Effector memory CD4-positive, alpha-beta T cell (primary cell): ENCODE measurements at places on chromosomes 12 and 14.
A peak's percentile ranks its signal among the peaks of the same experiment; 100 is the strongest.

DNA sequence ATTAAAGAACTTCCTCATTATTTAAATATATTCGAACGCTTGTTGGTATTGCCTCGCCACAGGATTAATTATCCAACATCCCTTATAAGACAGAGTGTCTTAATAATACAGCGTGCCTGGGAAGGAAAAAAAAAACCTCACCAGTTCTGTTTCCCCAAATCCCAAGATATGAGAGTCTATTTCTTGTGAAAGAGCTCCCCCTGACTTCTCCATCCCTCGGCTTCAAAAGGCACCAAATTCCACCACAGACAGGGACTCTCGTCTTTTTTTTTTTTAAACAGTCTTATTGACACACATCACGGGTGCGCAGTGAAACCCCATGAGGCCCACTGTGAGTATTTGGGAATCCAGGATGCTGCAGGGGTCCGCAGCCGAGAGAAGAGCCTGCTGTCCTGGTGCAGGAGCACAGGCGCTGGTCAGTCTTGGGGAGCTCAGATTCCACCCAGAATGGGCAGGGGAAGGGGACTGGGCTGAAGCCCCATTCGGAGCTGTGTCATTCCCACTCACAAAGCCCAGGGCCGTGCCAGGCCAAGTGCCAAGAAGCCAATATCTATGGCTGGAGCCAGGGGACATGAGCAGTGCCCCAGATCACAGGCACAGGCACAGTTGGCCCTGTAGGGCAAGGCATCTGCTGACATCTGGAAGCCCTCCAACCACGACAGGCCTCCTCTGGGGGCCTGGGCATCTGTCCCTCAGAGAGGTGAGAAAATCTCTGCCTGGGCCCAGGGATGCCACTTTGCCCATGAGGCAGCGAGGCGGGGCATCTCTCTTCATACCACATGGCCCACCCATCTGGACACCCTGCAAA lies 71.9 kb downstream of the BCL11B start:
- peak overlapping the region; percentile 88 for H3K27ac ChIP-seq
- peaks cover 94% of the 10 kb centered on the region for H3K4me1 ChIP-seq
- DNase-seq: no peak
- peaks cover 35% of the 10 kb centered on the region for H3K36me3 ChIP-seq

DNA sequence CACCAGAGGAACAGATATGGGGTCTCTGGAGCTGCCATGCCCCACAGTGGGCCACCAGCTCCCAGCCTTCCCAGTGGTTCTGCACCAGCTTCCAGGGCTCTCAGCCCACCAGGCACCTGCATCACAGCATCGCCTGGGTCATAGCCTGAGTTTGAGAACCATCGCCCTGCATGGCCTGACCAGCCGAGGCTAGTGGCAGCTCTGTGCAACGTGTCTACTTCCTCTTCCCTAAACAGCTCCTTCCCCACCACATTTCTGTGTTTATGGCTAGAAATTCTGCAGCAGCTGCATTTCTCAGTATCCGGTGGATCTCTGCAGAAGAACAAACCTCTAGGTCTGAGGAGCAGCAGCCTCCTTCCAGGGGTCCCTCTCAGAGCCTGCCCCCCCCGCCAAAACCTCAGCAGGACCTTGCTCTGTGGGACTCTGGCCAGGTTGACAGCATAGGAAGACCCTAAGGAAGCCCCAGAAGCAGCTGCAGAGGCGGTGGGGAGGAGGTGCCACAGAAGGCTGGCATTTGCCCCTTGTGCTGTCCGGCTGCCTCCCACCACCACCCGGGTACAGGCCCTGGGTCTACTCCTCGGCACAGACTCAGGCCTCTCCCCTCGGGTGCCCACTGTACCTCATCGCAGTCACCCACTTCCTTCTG lies 47.7 kb downstream of the PSMA6 start:
- H3K27me3 ChIP-seq: no peaks in the 10 kb centered on the region
- no peaks in the 10 kb centered on the region for H3K4me1 ChIP-seq
- no peaks in the 10 kb centered on the region for H3K36me3 ChIP-seq
- no peak for DNase-seq
- H3K27ac ChIP-seq: no peak overlapping the region
- no peak overlapping the region for H3K4me3 ChIP-seq

- no peaks in the 10 kb centered on the region for H3K27me3 ChIP-seq
- DNase-seq: no peak
- H3K27ac ChIP-seq: no peak overlapping the region
- no peaks in the 10 kb centered on the region for H3K4me1 ChIP-seq
- no peaks in the 10 kb centered on the region for H3K36me3 ChIP-seq
These were observed 90.1 kb upstream of the DAAM1 start for GRCh38 chr14:59098377-59098776.

- H3K4me1 ChIP-seq: no peaks in the 10 kb centered on the region
- no peaks in the 10 kb centered on the region for H3K36me3 ChIP-seq
These were observed 267.1 kb upstream of the CRY1 start for GRCh38 chr12:107360482-107360881.

DNA sequence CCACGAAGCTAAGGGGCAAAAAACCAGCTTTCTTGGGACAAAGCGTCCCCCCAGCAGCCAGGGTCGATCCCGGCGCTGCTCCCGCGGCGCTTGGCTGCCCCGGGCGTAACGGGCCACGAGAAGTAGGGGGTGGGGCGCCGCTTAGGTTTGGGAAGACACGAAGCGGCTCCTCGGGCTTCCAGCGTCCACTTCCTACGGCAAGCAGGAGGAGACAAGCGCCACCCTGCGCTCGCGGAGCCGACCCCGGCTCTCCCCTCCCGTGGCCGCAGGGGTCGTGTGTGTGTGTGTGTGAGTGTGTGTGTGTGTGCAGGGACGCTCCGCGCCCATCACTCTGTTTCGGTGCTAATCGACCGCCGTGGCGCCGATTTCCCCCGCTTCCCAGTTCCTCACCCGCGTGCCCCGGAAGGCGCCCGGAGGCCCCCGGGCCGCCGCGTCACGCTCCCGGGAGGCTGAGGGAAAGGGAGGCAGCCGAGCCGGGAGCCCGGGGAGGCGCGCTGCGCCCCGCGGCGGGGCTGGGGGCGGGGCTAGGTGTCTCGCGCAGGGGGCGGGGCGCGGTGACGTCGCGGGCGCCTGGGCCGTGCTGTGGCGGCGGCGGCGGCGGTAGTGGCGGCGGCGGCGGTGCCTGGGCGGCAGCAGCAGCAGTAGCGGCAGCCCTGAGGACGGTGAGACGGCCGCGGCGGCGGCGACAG lies at the start of gene ERC1:
Gene ERC1, plus strand, starts transcription at position 563 of the 689 bp plus-strand sequence. CDS start 36,681 bp downstream, outside the sequence.
- H3K4me1 ChIP-seq: peaks cover 15% of the 10 kb centered on the region
- H3K27ac ChIP-seq: peak within 1 kb of the TSS; percentile 81
- peak within 1 kb of the TSS; percentile 92 for H3K4me3 ChIP-seq
- H3K36me3 ChIP-seq: no peaks in the 10 kb centered on the region
- H3K27me3 ChIP-seq: no peaks in the 10 kb centered on the region
- DNase-seq: peak; percentile 77

DNA sequence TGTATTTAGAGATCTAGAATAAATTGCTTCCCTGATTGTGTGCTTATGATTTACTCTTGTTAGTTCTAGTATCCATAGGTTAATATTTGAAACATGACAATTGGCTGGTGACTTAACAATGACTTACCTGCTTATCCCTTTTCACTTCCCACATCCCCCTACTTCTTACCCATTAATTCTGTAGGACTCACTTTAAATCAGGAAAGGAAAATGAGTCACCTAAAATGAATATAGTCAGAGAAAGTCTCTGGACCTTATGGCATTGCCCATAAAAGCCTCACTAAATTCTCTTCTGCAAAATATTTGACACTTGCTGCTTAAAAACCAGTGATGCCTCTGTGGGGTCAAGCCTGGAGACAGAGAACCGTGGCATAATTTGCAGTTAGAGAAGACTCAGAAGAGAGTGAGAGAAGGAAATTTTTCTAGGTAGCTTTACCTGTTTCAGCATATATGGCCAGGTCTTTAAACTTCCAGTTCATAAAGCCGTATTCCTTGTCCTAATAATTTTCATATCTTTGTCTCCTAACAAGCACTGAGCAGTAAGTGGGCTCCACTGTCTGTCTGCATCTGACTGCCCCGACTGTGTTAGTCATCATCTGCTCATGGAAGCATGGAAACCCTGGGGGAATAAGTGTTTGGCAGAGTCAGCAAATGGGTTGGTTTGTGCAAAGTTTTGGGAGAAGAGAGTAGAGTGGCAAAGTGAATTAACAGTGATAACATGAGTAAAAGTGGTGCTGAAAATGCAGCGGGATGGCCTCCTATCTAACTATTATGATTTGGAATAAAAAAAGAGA lies 294.4 kb downstream of the AKAP6 start:
- H3K4me3 ChIP-seq: no peak overlapping the region
- H3K27ac ChIP-seq: no peak overlapping the region
- H3K36me3 ChIP-seq: no peaks in the 10 kb centered on the region
- H3K4me1 ChIP-seq: no peaks in the 10 kb centered on the region

- H3K4me3 ChIP-seq: no peak overlapping the region
- no peak for DNase-seq
- H3K27me3 ChIP-seq: no peaks in the 10 kb centered on the region
- no peak overlapping the region for H3K27ac ChIP-seq
- H3K36me3 ChIP-seq: no peaks in the 10 kb centered on the region
These were observed 55.3 kb downstream of the RIN3 start for GRCh38 chr14:92568621-92569479.

DNA sequence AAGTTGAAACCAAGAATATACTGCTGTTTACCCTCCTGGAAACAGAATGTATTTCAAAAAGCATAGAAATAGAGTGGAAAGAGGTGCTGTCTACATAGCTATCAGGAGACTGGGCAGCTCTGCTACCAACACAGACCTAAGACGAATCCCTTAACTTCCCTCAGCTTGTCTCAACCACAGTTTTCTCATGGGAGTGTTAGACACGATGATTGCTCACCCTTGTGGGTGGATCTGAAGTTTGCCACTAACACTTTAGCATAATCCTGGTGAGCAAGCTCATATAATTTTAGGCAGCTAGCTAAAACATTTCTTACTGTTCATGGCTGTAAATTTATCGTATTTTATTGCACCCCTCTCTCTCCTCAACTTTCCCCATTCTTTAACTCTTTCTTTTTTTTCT lies 38.5 kb downstream of the C12orf75 start:
- DNase-seq: no peak
- no peak overlapping the region for H3K4me3 ChIP-seq
- no peaks in the 10 kb centered on the region for H3K27me3 ChIP-seq
- no peaks in the 10 kb centered on the region for H3K36me3 ChIP-seq
- H3K4me1 ChIP-seq: no peaks in the 10 kb centered on the region
- no peak overlapping the region for H3K27ac ChIP-seq

DNA sequence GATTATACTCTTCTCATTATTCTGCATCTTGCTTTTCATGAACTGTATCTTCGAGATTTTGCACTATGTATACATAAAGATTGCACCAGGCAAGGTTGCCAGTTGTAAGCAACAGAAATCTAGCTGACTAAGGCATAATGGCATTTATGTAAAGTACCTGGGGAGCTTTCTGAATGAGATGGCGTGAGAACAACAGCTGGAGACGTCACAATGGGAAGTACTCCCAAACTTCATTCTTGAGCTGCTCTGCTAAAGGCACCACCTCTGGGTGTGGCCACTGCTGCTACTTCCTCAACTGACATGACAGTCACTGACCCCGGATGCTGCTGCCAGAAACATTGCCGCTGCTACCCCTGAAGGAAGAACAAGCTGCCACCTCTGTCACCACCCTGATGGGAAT lies 220.7 kb downstream of the NOVA1 start:
- H3K4me1 ChIP-seq: no peaks in the 10 kb centered on the region
- H3K36me3 ChIP-seq: no peaks in the 10 kb centered on the region
- no peak overlapping the region for H3K27ac ChIP-seq
- no peaks in the 10 kb centered on the region for H3K27me3 ChIP-seq
- DNase-seq: no peak
